ENCODE measurements at places on chromosomes 12 and 14.
A peak's percentile ranks its signal among the peaks of the same experiment; 100 is the strongest.

- DNase-seq, result no peak
These were observed 39.0 kb downstream of the LGMN start for GRCh38 chr14:92709340-92710000.

- no peak for DNase-seq
These were observed 43.9 kb upstream of the CHPT1 start for GRCh38 chr12:101653503-101653902.

- no peak for DNase-seq
These were observed 784.7 kb upstream of the FBXO33 start for GRCh38 chr14:40216976-40217375.

- no peak for DNase-seq
These were observed 6.8 kb upstream of the YLPM1 start for GRCh38 chr14:74756326-74756725.

- DNase-seq, result no peak
These were observed 112.6 kb downstream of the KCNK10 start for GRCh38 chr14:88210426-88210825.

DNA sequence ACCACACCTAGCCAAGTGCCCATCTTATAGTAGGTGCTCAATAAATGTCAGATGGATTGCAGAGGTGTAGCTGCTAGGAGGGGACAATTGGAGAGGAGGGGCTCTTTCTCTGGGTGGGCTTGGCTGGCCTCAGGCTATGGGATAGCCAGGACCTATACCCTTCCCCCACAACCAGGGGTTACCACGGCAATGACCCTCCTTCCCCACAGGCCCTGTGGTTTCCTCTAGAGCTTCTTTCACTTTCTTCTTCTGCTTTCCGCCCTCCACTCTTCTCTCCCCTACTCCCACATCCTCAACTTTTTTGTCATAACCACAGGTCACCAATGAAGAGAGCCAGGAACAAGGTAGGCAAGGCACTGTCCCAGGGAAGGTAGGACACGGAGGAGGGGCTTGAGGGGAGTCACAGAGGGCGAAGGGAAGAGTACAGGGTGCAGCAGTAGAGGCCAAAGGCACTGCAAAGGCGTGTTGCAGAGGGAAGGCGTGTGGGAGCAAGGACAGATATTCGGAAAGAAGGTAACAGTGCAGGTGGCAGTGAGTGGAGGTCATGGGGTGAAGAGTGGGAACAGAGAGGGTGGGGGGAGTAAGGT lies 1.9 kb upstream of the ITGB7 start:
- no peak for DNase-seq

- no peak for DNase-seq
These were observed 15.1 kb downstream of the MGST1 start for GRCh38 chr12:16362550-16362949.

DNA sequence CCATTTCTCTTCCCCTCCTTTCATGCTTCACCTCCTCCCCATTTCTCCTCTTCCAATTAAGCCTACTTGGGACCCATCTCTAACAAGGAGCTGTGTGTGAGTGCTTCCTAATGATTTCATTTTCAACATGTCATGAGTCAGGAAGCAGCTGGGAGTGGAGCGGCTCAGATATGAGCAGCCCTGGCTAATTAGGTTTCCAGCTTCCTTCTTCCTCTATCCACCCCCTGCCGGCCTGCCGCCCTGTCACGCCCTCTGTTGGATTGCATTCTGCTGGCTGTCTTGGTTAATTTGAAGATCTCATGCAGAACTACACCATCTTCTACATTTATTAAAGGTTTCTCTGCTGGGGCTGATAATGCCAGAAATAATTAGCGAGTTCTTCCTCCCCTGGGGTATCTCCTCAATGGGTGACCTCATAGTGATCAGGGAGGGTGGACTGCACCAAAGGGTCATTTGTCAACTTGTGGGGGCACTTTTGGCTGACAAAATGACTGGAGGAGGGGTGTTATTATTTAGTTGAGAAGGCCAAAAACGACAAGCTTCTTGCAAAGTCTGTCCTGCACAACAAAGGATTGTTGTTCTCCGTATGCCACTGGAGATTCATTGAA lies 300.9 kb upstream of the SRRM4 start:
- no peak for DNase-seq

DNA sequence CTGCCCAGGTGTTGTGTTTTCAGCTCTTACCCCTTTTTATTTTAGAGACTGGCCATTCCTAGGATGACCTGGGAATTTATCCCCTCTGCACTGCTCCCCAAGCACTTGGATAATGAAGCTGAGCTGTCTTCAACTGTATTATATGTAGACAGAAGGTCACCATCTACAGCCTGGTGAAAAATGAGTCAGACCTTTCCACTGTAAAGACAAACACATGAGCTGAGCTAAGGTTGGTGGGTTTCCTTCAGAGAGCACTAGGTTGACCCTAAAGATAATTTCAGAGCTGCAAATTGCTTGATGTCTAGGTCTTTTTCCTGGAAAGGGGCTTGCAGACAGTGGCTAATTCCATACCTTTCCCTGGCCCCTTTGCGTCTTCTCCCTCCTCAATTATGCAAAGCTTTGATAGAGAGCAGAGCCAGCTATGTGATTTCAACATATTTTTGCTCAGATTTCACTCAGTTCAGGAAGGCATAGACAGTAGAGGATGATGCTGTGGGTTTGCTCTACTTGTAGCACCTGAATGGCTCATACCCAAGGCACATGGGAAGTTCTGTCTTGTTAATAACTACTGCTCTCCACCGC lies 9.2 kb upstream of the IKZF4 start:
- DNase-seq, result no peak

DNA sequence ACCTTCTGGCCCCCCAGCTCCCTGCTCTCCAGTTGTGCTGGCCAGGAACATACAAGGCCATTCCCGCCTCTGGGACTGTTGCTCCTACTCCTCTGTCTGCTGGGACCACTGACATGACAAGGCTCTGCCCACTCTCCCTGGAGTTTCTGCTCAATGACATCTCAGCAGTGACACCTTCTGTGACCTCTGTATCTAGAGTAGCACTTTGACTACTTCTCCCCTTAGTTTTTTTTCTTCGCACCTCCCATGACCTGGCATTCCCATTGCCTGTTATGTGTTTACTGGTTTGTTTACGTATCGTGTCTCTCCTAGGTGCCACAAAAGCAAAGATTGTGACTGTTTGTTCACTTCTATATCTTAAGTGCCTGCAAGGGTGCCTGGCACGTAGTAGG lies 40.1 kb upstream of the TMEM263 start:
- DNase-seq, result no peak

DNA sequence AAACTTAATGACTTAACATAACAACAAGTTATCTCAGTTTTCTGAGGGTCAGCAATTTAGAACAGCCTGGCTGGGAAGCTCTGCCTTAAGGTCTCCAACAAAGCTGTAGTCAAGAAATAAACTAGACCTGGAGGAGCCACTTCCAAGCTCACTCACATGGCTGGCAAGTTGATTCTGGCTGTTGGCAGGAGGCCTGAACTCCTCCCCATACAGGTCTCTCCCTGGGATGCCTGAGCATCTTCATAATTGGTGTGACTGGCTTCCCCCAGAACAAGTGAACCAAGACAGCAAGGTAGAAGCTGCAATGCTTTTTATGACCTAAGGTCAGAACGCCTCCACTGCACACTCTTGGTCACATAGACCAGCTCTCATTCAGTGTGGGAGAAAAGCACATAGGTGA lies 128.3 kb downstream of the SAMD4A start:
- DNase-seq, result no peak

DNA sequence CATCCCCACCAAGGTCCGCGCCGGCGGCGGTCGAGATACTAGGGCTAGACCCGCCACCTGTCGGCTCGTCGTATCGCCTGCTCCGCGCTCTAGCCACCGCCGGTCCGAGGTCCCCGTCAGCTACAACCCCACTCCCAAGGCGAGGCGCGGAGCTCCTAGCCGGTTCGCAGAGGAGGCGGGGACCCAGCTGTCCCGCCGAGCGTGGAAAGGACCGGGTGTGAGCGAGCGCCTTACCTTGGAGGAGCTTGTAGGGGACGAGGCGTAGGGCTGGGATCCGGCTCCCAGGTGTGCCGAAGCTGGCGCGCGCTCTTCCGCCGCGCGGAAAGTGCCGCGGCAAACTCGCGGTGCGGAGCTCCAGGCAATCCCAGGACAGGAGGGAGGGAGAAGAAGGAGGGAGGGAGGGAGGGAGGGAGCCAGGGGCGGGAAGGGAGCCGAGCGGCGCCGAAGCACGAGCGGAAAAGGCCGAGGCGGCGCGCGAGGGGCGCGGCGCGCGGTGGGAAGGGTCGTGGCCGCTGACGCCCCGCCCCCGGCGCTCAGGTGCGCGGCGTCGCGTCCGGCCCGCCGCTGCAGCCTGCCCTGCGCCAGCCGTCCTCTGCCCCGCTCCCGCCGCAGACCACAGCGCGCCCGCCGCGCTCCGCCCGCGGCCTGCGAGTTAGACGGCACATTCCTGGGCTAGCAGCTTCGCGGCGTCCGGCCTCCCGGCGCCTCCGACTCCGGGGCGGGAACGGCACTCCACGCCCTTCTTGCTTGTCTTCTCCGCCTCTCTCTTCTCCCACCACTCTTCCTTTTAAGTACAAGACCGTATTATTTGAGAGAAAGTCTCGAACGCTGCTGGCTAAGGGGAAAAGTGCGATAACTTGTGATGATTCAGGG lies at the start of gene PAWR:
Gene PAWR, minus strand, starts transcription at position 327 of the 873 bp plus-strand sequence. CDS start 720 bp downstream, outside the sequence.
- peak; percentile 12 for DNase-seq

DNA sequence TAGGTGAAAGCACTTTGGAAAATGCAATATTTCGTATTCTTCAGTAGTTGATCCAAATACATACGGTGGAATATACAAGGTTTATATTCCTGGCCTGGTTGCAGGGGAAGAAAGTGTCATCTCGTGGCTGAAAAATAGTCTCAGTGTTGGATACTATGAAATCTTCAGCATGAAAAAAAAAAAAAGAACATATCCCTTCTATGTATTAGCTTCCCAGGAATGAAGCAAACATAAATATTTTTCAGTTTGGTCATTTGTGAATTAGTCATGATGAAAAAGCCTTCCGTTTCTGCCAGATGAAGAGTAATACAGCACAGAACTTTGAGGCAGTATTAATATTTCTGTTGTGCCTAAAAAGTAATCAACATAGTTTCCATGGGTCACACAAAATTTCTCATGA lies 36.7 kb downstream of the FLRT2 start:
- no peak for DNase-seq

GRCh38 chr14:81329640-81330381 lies 70.3 kb downstream of the STON2 start:
- DNase-seq, result no peak

GRCh38 chr12:52788192-52788875 lies 7.6 kb downstream of the KRT3 start:
- DNase-seq, result no peak

GRCh38 chr12:122067548-122067947 lies 11.0 kb upstream of the MLXIP start:
- no peak for DNase-seq

- no peak for DNase-seq
These were observed 210.5 kb downstream of the SNAPC1 start for GRCh38 chr14:61972711-61973110.

DNA sequence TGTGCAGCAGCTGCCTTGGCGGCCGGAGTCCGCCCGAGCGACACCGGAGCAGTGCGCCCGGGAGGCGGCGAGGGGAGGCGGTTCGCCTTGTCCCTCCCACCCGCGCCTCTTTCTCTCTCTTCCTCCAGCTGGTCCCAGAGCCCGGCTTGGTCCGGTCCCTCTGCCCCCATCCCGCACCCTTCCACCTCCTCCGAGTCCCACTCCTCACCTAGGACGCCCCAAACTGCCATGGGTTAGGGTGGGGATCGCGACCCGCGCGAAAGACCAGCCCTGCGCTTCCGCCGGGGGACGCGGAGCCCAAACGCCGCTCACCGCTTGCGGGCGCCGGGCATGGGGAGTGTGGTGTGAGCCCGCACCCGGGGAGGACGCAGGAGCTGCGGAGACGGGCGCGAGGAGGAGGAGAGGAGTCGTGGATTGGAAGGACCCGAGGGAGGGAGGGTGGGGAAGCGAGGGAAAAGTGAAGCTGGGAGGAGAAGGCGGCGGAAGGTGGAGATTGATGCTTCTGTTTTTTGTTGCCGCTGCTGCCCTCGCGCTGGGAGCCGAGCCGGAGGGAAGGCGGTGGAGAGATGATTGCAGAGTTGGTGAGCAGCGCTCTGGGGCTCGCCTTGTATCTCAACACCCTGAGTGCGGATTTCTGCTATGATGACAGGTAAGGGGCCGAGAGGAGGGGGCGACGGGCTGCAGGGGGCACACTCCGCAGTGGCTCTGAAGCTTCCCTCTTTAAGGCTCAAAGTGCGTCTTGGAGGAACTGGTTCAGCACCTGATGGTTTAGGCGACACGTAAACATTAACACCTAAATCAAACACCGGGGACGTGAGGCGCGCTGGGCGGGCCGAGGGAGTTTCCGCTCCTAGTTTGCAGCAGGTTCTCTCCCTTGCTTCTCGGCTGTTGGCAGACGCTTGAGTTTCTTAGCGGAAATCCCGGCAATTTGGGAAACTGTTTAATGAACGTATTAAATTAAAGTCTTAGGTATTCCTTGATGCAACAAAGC lies 610 bp downstream of the TMTC2 start:
- DNase-seq, result peak; percentile 58

DNA sequence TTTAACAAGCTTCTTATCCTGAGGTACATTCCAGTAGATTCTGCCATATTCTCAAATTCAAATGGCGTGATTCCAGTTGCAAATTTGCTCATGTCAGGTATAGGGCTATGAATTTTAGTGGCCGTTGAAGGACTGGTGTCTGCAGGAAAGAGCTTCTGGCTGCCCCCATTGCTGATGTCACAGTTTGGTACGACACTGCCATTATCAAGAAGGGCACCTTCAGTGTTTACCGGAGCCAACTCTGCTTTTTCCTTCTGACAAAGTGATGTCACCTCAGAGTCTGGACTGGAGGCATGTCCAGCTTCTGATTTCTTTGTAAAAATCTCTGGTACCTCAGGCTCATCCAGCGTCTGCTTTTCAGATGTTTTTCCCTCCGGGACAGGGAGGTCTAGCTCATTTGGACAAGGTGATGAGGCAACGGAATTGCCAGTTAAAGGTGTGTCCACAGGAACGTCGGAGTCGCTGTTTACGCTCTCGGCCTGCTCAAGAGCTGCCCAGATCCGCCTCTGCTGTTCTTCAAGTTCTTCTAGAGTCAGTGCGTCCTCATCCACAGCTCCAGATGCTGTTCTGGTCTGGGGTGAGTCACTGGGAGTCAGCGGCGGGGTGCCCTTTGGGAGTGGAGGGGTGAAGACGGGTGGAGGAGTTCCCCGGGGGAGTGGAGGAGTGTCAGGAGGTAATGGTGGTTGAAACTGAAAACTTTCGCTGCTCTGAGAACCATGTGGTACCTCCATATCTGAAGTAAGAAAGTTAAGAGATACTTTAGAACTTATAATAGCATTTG lies 27.0 kb downstream of the ZCCHC8 start:
- DNase-seq, result no peak

- no peak for DNase-seq
These were observed 49.7 kb downstream of the FAM222A start for GRCh38 chr12:109763201-109763841.

DNA sequence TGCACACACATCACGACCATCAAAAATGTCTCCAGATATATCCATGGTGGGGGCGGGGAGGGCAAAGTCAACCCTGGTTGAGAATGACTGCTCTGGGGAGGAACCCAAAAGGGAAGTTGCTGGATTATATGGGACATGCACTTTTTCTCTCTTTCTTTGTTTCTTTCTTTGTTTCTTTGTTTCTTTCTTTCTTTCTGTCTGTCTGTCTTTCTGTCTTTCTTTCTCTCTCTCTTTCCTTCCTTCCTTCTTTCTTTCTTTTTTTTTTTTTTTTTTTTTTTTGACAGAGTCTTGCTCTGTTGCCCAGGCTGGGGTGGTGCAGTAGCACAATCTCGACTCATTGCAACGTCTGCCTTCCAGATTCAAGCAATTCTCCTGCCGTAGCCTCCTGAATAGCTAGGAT lies 71.5 kb downstream of the TBX5 start:
- DNase-seq, result no peak

Measured in naive thymus-derived CD8-positive, alpha-beta T cell (primary cell).